ENCODE measurements at places on chromosomes 3 and 15.

DNA sequence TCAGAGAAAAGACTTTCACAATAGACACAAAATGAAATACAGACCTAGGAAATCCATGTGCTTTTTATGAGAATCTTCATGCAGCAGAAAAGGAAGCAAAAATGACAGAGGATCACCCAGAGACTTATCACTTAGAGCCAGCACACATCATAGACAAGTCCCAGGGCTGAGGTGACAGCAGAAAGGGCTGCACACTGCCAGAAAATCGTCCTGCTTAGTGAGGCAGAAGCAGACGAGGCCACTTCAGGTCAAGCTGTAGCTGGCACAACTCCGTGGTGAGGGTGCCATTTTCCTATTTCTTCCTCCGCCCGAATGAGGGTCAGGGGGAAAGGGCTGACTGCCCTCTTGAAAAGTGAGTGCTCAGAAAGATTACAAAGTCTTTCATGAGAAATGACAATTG is 95.9 kb upstream of the TNIK start:
- no peak for DNase-seq

DNA sequence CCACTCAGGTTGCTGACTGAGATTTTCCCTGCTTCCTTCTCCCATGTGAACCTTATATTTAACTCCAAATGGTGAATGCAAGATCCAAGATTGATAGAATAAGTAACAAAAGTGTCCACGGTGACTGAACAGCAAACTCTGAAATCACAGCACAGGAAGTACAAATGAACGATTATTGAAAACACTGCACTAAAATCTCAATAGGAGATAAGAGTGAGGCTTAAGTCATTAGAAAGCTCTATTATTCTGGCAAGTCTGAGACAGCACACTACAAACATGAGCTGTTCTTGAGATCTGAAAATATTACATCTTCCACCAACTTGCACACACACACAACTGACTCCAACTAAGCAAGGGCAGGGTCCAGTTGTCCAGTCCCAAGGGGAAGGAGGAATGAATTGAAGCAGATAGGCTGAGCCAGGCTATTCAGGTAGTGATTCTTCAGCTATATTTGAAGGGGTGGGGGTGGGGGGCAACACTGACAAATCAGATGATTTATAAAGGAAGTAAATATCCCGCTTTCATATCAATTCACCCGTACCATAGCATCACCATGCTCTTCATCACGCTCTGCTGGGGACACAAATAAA is 2.9 kb downstream of the ZNF385D start:
- DNase-seq: no peak

DNA sequence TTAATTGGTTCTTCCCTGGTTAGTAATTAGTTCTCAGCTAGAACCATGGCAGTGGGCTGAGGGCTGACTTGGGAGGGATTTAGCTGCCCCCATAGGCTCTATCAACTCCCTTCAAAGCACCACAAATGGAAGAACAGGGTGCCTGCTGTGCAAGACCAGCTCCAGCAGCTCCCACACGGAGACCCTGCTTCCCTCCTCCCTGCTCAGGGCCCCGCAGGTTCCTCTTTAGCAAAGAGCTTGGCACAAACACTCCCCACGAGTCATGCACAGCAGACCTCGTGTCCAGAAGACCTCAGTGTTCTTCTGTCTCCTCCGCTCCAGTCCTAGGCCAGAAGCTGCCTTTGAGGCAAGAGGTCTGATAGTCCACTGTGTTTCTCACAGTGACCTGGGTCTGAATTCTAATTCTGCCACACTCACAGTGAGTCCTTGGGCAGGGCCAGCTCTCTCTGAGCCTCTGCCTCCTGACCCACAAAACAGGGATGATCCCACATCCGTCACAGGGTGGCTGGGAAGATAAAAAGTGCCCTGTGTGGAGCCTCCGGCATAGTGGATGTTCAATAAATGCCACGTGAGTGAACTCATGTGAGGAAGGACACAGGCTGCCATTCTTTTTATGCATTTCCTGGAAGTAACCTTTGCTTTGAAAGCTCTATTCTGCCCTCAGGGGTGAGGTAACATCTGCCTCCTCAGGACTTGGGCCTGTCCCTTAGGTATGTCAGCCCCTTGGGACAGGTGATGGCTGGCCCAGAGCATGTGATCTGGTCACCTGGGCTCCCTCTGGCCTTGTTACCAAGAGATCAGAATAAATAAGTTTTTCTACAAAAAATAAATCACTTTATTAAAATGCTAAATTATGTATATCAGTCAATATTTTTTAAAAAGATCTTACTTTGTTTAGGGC is 7.6 kb downstream of the RAB6B start:
- DNase-seq: no peak

DNA sequence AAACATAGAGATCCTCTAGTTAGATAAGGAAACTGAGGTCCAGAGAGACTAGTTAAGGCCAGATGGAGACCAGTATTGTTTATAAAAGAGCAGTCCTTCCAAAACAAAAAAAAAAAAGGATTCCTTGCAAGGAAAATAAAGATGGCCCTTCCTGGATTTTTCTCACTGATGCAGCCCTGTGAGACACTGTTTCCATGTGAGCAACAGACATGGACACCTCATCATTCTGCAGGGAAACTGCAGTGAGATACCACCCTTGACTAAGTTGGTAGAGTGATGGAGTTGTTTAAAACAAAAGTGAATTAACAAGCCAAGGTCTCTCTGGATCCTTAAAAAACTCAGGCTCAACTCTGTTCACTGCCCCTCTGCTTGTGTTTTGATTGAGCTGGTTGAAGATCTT is 65.6 kb upstream of the MYZAP start:
- no peak for DNase-seq

GRCh38 chr3:55191911-55192775 is 264.3 kb upstream of the LRTM1 start:
- no peak for DNase-seq

DNA sequence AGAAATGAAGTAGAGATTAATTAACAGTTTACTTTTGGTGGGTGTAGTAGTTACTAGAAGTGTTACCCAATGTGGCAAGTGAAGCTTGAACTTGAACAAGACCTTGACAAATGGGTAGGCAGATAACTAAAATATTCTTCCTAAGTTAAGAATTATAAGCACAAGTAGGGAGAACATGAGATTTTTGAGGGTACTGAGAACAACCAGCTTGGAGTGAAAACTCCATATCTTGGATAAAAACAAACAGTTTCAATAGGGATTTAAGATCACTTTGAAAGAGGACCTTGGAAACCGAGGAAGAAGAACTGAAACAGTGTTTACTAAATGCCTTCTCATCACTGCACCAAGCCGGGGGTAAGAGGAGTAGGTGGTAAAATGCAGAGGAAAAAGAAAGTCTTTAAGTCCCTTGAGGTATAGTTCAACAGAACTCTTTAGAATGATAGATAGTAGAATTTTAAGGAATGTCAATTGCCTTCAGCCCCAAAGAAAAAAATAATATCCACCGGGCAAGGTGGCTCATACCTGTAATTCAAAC is 496.7 kb downstream of the NAALADL2 start:
- DNase-seq: no peak

- DNase-seq: no peak
These were observed 36.8 kb downstream of the ADCY5 start for GRCh38 chr3:123412076-123412475.

- DNase-seq: no peak
These were observed 194.3 kb downstream of the BCHE start for GRCh38 chr3:165642761-165643420.

DNA sequence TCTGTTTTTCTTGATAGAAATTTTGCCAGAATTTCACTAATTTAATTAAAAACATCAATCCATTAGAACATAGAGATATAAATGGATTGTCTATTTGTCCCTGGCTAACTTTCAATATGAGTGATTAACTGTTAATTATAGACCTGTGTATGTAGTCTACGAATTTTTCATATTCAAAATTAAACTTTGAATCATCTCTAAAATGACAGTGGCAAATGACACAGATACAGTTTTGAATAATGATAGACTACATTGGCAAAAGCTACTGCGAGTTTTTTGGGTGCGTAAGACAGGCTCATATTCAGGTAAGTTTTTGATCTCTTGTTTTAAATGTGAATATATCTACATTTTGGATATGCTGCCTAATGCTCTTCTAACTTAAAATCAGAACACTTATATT is 86.0 kb upstream of the TBC1D5 start:
- DNase-seq: no peak

DNA sequence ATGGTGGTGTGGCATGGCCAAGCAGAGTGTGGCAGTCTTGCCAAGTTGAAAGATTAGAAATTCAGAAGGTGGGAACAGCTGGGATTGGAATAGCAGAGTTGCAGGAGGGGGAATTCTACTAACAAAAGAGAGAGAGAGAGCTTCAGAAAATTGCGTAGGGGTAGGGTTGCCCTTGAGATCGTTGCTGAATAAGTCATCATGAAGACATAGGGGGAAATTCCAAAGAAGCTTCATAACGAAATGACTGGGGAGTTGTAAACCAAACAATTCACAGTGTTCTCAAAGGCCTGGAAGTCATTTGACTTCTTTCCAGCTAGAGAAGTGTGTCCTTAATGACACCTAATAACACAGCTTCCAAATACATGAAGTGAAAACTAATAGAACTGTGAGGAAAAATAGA is 26.3 kb upstream of the TIPARP start:
- DNase-seq: no peak

Measured in activated CD4-positive, alpha-beta memory T cell treated with anti-CD3 and anti-CD28 coated beads, Interleukin-2, amount 10 ng/mL, durations not matched to agents 7 days and 5 days (primary cell).